Kasumi-1 (cell line): ENCODE measurements at places on chromosomes 1 and 21.

DNA sequence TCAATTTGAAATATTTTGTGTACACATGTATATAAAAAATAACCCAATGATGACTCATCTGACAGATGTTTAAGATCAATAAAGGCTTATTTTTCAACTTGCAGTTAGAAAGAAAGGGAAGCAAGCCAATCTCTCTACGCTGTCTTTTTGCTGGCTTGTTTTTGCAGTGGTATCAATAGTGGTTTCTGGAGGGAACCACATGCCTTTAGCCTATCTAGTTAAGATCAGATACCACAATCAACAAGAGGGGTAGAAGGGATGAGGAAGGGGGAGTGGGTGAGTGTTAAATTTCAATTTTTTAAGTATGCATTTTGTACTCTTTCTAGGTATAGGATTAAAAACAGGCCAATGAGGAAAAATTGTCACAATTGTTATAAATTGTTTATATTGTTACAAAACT, 276.2 kb downstream of the KCNH1 start:
- DNase-seq = no peak

GRCh38 chr1:209155546-209155945, 428.0 kb upstream of the CAMK1G start:
- DNase-seq = no peak

DNA sequence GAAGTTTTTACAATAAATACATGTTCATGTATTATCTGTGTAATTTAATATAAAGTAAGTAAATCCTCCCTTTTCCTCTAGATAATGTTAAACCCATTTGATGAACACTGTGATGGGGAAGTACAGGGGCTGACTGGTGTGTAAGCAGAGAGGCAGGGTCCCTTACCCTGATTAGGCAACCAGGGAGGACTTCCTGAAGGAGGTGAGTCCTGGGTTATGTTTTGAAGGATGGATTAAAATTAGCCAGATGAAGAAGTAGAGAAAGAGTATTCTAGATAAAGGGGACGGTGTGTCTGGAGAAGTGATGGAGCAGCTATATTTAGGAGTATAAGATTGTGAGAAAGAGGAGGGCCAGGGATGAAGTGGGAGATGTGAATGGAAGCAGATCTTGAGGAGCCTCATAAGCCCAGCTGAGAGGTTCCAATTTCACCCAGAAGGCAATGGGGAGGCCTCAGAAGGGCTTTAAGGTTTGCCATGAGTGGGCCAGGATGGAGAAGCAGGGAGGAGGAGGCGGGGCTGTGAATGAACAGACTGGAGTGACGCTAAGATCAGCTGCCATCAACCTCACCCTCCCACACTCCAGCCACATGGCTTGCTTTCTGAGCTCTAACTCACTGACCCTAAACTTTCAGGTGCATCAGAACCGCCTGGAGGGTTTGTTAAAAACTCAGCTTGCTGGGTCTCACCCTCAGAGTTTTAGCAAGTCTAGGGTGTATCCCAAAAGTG, 30.9 kb upstream of the ID3 start:
- DNase-seq = no peak

GRCh38 chr1:223304931-223305330, 59.0 kb downstream of the SUSD4 start:
- DNase-seq = no peak

GRCh38 chr1:152052606-152053005, 15.8 kb upstream of the S100A11 start:
- peak; percentile 69 for DNase-seq

DNA sequence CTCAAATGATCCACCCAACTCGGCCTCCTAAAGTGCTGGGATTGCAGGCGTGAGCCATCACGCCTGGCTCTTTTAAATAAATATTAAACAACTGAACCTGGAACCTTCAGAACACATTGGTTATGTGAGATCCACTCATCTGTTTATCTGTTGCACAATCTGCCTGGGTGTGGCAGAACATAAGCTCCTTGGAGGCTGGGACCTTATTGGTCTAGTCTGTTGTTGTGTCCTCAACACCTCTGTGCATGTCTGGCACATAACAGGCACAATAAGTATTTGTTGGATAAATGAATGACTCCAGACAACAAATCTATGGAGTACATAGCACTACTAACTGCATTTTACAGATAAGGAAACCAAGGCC, 4.1 kb upstream of the NBL1 start:
- DNase-seq = no peak
